AG04450 (cell line): ENCODE measurements at places on chromosomes 7 and 10.

GRCh38 chr10:105658696-105659095, 1017.6 kb downstream of the SORCS3 start:
- DNase-seq: no peak

DNA sequence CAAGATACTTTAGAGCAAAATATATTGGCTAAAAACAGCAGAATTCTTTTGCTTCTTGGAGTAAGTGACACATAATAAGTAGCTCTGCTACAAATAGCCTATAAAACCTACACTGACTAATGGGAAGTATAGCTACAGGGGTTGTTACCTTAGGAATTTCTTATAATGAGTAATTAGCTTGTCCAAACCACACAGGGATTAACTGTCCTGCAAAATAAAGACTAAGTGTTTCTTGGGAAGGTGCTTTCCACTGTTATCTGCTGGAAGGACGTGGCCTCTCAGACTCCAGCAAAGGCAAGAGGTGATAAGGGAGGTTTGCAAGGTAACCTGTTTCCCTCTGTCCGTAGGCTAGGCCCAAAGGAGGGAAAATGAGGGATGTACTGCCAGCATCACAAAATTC, 302.4 kb downstream of the DOCK4 start:
- DNase-seq: no peak

DNA sequence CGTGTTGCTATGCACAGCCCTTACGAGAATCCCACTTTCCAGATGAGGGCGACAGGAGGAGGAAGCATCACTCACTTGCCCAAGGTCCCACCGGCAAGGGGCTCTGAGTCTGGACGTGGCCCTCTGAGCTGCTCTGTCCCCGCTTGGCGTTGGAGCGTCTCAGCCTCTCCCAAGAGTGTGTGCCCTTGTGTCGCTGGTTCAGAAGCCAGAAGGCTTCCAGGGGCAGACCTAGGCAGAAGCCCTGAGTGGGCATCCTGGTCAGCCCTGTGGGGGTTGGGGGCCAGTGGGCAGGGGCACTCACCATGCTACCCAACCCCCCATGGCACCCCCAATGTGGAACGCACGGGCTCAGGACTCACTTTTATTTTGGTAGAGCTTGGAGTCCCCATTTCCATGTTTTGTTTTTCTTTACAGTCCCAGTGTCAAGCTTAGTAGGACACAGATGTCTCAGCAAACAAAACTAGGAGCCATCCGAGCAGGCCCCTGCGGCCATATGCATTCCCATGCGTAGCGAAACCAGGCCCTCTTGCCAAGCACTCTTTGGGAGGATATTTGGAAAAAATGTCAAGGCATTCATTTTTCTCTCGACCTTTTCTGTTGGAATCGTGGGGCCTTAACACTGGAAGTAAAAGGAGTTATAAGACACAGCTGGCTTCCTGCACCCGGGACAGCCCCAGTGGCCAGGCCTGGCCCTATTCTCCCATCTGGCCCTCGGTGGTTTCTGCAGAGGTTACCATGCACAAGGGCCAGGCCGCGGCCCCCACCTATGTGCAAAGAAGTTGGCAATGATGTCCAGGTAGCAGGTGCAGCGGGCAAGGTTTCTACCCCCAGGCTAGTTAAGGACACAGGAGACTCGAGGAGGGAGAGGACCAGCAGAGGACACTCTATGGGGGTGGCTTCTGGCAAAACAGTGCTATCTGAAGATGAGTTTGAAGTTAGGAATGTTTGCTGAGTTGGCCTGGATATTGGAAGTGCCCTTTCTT, 97.0 kb downstream of the LHPP start:
- no peak for DNase-seq

DNA sequence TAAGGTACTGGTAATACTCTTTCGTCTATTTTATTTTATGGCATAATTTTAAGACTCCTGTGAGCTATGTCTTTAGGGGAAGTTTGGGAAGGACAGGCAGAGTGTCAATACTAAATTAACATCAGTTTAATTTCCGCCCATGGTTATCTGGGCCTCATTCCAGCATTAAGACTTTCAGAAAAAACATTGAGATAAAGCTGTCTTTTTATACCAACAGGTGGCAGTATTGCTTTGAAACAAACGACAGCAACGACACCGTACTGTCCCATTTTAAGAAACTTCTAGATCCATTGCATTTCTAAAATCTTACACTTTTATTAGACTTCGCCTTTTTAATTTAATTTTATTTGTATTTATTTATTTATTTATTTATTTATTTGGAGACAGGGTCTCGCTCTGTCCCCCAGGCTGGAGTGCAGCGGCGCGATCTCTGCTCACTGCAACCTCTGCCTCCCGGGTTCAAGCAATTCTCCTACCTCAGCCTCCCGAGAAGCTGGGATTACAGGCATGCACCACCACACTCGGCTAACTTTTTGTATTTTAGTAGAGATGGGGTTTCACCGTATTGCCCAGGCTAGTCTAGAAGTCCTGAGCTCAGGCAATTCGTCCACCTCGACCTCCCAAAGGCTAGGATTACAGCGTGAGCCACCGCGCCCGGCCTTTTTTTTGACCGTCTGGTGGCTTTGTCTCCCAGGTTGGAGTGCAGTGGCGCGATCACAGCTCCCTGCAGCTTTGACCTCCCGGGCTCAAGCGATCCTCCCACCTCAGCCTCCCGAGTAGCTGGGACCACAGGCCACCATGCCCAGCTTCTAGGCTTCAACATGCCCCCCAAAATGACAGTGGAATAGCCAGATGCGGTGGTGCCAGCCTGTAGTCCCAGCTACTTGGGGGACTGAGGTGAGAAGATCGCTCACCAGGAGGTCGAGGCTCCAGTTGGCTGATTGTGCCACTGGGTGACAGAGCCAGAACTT, 78.7 kb upstream of the C1GALT1 start:
- DNase-seq: peak; percentile 20

GRCh38 chr10:17031637-17032635, 97.7 kb downstream of the CUBN start:
- no peak for DNase-seq

DNA sequence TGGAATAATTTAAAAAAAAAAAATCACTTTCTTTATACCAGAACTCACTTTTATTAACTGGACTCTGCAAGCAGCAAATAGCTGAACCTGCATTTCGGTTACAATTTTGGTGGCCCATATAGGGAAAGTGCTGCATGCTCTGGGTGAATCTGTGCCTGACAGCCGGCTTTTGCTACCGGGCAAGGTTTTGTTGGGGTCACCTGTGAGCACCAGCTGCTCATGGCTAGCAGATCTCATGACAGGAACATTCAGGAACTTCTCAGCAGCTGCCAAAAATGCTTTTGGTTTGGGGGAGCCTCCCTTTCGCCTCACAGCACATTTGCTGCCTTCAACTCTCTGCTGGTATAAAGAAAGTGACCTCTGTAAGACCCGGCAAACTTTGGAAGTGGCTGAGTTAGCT, 13.2 kb upstream of the CREB3L2 start:
- no peak for DNase-seq

- DNase-seq: no peak
Measured at GRCh38 chr7:77482015-77482414, 55.1 kb upstream of the PTPN12 start.

DNA sequence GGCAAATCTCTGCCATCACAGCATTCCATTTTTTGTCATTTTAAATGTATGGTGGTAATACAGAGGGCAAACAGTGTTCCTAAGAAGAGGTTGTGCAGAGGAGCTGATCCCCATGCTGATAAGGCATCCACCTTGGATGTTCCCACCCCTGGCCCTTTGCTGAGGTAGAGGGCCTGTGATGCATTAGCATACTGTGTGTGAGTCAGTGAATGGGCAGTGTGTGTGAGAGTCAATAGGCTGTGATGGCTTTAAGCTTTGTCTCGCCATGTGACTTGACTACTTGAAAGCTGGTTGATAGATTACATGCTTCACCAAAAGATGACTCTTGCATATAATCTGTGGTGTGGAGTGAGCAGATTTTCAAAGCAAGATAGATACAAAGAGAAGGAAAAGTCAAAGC, 81.3 kb downstream of the INSYN2A start:
- no peak for DNase-seq

GRCh38 chr10:16361086-16361485, 75.7 kb upstream of the PTER start:
- DNase-seq: no peak

DNA sequence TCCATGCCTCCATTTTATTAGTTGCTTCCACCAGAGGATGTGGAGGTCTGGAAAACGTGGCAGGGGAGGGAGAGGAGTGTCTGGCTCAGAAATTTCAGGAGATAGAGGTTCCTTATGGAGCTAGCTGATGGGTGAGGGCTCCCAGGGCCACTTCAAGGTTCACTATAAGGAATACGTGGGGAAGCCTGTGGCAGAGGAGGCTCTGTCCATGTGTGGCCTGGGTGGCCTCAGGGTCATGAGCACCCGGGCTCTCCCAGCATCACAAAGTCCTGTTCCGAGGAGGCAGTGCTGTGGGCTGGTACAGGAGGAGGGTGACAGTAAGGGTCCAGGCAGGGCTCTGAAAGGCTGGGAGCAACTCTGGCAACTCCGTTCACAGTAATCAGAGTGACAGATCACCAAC, 24.6 kb downstream of the ARHGAP22 start:
- DNase-seq: no peak

DNA sequence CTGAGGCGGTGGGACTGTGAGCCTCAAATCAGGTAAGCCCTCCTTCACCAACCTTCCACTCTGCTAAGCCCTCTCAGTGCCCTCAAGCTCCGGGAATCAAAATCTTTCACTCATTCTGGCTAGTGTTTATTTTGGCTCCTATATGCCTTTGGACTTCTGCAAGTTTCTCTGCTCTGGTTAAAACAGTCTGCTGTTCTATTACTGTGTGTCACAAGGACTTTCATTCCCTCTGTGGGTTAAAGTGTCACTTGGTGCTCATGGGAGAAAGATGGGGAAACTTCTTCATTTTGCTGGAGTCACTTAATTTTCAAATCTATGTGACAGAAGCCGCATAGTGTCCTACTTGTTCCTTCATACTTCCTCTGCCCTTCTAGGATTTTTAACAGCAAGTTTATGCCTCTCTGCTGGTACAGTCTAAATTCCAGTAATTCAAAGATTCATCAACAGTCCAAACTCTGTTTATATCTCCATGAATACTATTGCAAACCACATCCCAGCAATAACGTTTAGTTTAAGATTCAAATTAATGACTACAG, 61.3 kb downstream of the CD36 start:
- no peak for DNase-seq

DNA sequence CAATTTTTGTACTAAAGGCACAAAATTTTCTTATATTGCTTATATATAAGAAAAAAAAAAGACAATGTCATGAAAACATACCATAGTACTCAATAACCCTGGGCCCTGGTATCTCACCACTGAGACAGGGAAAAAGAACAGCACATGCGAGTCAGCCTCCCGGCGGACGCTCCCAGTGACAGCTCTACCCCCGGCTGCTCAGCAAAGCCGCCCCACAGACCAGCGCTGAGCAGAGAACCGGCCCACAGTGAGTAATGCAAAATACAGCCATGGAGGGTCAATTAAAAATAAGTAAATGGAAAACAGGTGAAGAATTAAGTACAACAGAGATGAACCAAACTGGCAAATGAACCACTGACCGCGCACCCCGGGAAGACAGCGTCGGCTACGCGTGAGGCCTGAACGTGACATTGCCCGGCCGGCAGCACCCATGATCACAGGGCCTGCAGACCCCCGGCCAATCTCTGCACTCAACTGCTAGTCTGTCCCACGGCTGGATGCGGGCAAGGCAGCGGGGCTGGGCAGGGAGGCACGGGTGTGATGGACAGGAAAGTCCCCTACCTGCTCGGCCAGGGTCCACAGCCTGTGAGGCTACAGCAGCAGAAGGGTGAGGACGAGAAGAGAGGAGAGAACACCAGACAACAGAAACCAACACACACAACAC, 175.9 kb downstream of the ZMYND11 start:
- no peak for DNase-seq

DNA sequence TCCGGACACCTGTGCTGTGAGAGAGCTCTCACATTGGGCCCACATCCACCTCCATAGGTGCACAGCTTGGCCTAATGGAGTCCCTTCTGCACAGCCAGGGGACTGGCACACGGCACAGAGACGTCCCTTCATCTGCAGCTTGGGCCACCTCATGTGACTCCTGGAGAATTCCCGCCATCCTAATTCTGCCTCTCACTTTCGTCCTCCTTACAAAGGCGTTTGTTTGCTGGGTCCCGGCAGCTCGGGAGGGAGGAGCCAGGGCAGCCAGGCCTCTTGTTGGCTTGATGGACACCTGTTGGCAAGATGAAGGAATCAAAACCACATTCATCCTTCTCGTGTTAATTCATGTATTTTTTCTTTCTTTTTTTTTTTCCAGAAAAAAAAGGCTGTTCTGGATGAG, 30.7 kb upstream of the TTYH3 start:
- no peak for DNase-seq

DNA sequence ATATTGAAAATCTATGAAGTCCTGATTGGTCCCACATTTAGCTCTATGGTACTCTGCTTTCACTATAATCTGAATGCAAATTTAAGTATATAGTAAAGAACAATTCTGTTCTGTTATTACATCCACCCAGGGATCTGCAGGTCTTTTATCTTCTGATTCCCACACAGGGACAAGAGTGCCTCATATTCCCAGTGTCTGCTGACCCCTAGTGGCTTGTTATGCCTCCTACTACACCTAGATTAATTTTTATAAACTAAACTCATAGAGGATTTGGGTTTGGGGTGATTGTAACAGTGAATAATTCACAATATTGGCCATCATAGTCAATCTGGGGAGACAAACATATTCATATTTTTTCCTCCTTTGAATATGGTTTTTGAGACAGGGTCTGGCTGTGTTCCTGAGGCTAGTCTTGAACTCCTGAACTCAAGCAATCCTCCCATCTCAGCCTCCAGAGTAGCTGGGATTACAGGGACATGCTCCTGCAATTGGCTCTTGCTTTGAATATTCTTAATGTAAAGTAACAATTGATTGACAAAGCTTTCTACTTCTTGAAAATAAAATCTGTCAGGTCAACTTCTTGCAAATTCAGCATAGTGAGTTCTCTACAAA, 282.1 kb downstream of the KCND2 start:
- peak; percentile 11 for DNase-seq

DNA sequence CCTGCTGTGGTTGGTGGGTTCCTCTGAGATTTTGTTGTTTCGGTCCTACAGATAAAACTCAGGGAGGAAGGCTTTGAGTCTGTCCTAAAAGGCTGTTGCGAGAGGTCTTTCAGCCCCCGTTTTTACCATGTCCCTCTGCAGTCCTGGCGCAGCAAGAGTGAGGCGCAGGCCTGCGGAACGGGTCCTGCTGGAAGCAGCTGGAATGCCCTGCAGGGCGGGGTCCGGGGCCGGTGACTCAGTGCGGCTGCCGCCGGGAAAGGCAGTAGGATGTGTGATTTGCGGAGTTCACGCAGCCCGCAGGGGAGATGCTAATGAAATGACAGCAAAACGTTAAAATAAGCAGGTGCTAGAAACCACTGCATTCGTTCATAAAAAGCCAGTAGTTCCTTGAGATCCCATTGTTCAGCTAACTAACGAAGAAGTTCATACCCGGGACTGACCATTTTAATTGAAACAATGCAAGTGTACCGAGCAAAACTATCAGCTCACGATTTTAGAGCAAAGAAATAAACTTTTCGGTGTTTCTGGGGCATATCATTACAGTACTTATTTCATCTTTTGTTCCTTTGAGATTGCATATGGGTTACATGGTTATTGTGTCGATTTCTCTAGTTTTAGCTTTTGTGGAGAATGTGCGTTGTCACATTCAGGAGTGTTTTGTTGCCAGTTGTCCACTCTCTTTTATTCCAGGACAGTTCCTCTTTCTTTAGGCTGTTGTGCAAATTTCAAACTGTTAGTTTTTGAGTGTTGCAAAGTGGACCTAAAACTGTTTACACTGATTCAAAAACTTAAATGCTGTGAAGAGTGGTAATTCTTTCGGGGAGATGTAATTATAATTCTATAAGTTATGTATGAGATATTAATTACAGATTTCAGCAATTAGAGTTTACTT, 783 bp downstream of the ANLN start:
- DNase-seq: peak; percentile 61
